ENCODE measurements at places on chromosomes 3 and 15. TPM values are rescaled to one million over a fixed set of nuclear protein-coding genes. Genes with fewer than 3 reads are reported as not detected.

GRCh38 chr3:190455828-190456227, 6.1 kb upstream of the TMEM207 start:
- no peak for DNase-seq

GRCh38 chr3:11096266-11097139, 57.8 kb upstream of the HRH1 start:
- peak; percentile 96 for DNase-seq

- no peak for DNase-seq
These were observed 12.1 kb downstream of the OSBPL10 start for GRCh38 chr3:31968927-31969418.

AMIGO3 gene
- total RNA-seq, result not detected

KLHL40 gene
- total RNA-seq, result not detected

All from aorta (tissue), 5 donors.